ENCODE measurements at places on chromosomes 4 and X.

DNA sequence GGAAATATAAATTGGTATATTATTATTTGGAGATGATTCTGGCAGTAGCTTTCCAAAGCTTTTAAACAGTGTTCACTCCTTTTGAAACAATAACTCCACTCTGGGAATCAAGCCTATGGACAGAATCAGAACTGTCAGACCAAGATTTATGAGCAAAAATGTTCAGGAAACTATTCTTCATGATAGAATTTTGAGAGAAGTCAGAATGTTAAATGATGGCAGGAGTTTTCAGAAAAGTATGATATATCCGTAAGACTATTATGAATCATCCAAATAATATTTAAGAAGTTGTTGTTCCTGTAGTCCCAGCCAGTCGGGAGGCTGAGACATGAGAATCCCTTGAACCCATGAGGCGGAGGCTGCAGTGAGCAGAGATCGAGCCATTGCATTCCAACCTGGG, 50.5 kb upstream of the ADGRG2 start:
- no peak for DNase-seq

GRCh38 chr4:176622251-176622948, 170.3 kb downstream of the VEGFC start:
- no peak for DNase-seq

GRCh38 chr4:113564493-113564892, 197.0 kb downstream of the CAMK2D start:
- peak; percentile 83 for DNase-seq

DNA sequence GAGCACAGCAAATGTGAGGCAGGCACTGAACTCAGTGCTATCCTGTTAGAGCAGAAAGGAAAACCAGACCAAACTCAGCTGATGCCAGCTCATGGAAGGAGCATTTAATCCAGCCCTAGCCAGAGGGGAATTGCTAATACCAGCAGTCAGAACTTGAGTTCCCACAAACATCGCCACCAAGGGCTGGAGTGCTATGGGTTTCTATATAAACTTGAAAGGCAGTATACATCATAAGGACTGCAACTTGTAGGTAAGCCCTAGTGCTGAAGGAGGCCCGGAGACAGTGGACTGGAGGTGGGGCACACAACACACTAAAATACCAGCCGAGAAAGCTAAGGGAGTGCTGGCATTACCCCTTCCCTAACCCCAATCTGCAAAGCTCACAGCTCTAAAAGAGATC, 440.2 kb downstream of the PRR32 start:
- no peak for DNase-seq

- DNase-seq, result no peak
Observed at GRCh38 chr4:118390121-118390520, 37.3 kb upstream of the PRSS12 start.

DNA sequence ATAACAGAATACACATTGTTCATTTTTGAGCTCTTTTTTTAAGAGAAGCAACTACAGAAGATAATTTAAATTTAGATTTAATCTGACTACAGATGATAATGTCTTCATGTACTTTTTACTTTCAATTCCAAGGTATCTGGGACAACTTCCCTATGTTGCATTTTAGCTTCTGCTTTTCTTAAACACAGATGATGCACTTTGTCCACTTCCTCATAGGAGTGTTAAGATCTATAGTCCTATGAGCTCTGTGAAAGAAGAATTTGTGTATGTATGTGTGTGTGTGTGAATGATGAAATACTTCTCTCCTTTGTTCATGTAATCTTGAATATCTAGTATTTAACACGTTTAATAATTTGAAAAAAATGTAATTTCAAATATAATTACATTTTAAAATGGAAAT, 5.3 kb upstream of the FHIP1A start:
- DNase-seq, result no peak

DNA sequence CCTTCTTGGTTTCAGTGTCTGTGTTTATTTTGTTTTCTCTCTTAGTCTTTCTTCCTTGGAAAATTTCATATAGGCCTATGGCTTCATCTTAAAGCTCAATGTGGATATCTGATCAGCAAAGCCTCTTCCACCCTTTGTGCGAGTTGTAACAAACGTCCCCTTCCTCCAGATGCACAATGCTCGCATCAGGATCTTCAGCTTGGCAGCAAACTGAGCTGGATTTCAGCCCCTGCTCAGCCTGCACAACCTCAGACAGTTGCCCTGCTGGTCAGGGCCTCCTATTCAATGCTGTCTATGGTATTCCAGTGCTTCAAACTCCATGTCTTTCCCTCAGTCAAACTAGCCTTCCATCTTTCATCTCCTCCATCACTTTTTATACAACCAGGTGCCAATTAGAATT, 309.4 kb downstream of the ARHGAP24 start:
- DNase-seq, result no peak

DNA sequence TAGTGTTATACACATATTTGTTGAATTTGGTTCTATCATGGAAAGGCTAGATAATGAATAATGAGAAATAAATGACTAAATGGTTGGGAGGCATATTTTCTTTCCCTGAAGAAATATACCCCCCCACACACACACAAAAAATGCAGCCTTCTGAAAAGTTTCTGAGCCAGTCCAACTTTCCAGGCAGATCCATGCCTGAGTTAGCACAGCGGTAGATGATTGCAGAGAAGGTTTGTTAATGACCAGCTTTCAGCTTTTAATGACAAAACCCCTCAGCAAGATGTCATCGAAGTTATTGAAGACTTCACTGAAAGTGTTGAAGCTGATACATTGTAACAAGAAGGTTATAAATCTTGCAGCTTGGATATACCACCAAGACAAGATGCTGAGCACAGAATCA, 61.4 kb downstream of the GBA3 start:
- DNase-seq, result no peak

All from Karpas-422 (cell line).